WTC11 (cell line): ENCODE measurements at places on chromosomes 2 and 18.

- H3K27me3 ChIP-seq: no peaks in the 10 kb centered on the region
- H3K4me3 ChIP-seq: no peak overlapping the region
- no peak for DNase-seq
- H3K36me3 ChIP-seq: peaks cover 48% of the 10 kb centered on the region
Observed at GRCh38 chr2:74857725-74858124, 23.8 kb downstream of the HK2 start.

DNA sequence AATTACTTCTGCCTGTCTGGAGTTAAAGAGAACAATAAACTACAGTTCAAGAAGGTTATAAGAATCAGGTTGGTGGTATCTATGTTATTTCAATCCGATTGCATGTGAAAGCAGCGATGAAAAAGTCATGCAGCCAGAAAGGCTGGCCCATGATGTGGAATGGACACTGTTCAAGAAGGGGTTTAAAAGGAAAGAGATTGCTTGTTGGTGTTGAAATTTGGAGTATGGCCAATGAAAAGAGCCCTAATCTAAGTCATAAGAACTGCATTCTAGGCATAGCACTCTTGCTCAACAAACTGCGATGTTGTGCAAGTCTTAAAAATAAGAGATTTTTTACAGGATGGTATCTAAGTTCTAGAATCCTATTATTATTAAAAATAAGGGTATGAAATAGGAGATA lies 61.3 kb downstream of the EFEMP1 start:
- H3K27me3 ChIP-seq: no peaks in the 10 kb centered on the region
- no peaks in the 10 kb centered on the region for H3K36me3 ChIP-seq
- H3K27ac ChIP-seq: no peak overlapping the region
- H3K4me3 ChIP-seq: no peak overlapping the region
- H3K4me1 ChIP-seq: peaks cover 3% of the 10 kb centered on the region
- no peak for DNase-seq

- no peak overlapping the region for H3K4me3 ChIP-seq
- H3K36me3 ChIP-seq: peaks cover 82% of the 10 kb centered on the region
- no peaks in the 10 kb centered on the region for H3K4me1 ChIP-seq
- DNase-seq: no peak
- H3K27ac ChIP-seq: no peak overlapping the region
Observed at GRCh38 chr2:86028766-86029381, 76.8 kb downstream of the POLR1A start.

DNA sequence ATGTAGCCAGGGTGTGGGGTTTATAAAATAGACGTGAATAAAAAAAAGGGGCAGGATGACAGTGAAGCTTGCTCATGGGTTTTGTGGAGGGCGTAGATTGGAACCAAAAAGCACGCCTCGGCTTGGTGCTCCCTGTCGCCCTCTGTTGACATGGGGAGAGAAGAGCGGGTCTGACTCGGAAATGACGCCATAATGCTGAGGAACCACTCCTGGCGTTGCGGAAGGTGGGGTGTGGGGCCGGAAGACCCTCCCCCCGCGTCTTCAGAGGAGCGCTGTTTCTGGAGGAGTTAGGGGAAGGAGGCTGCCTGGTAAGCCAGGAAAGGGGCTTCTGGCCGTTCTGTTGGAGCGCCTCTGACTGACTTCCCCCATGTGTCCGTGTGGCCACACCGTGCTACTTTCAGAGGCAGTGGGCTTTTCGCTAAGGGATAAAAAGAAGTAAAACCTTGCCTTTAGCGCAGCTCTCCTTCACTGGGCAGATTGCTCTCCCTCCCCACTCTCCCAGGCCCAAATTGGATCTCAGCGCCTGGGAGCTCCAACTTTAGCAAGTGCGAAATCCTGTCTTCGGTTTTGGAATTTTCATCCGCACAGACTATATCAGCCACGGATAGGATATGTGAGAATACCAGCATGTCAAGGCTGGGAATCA lies 42.8 kb downstream of the PLEKHA3 start:
- no peaks in the 10 kb centered on the region for H3K27me3 ChIP-seq
- peaks cover 5% of the 10 kb centered on the region for H3K4me1 ChIP-seq
- H3K4me3 ChIP-seq: peak overlapping the region; percentile 92
- H3K36me3 ChIP-seq: peaks cover 9% of the 10 kb centered on the region

GRCh38 chr2:204401114-204401513 lies 144.2 kb upstream of the PARD3B start:
- H3K27me3 ChIP-seq: no peaks in the 10 kb centered on the region
- no peak for DNase-seq
- H3K27ac ChIP-seq: no peak overlapping the region
- H3K36me3 ChIP-seq: no peaks in the 10 kb centered on the region
- H3K4me1 ChIP-seq: no peaks in the 10 kb centered on the region
